ENCODE measurements at places on chromosomes 12 and 14.
A peak's percentile ranks its signal among the peaks of the same experiment; 100 is the strongest.

GRCh38 chr14:49670475-49670874 is 17.5 kb downstream of the POLE2 start:
- DNase-seq, result no peak

DNA sequence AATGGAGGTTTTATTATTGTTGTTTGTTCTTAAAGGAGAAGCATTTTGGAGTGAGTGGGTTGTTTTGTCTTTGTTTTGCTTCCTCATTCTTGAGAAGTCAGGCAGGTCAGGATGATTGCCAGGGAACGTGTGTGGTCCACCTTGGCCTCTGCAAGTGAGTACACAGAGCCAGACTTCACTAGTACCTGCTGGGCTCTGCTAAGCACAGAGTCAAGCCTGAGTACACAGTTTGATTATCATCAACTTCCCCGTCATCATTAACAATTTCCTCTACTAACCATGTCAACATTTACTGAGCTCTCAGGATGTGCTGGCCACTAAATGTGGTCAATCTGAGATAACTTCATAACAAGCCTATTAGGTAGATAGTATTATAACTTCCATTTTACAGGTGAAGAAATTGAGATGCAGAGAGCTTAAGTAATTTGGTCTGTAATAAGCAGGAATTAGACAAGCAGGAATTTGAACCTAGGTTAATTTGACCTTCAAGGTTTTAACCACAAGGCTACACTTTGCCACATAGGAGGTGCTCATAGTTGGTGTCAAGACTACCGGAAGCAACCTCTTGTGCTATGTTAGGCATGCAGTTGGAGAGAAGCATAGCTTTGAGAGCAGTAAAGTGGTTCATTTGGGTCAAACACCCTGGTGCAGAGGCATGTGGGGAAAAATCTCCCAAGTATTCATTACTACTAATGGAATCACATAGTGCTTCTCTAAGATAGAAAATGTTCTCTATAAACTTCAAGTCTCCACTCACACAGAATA is 178.3 kb downstream of the NUAK1 start:
- DNase-seq, result no peak

GRCh38 chr12:108833757-108834472 is 23.5 kb downstream of the SSH1 start:
- no peak for DNase-seq

- no peak for DNase-seq
Observed at GRCh38 chr14:54675236-54676128, 108.6 kb downstream of the SAMD4A start.

DNA sequence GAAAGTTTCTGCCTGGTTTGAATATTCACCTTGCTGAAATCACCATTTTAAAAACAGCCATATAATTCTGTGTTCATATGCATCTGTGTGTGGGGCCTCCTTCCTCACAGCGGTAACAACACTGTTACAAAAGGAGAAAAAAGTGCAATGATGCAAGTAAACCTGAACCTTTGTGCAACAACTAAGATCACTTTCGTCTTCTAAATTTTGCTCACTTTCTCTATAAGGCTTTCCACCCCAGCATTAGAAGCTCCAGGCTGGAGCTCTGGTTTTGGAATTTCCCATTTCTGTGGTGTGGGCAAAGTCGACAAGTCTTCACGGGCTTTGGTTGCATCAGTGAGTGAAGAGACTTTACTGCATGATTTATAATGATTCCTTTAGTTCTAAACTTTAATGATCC is 18.4 kb downstream of the FGD6 start:
- DNase-seq, result no peak

- no peak for DNase-seq
Observed at GRCh38 chr12:54379398-54380201, 4.9 kb downstream of the ZNF385A start.

DNA sequence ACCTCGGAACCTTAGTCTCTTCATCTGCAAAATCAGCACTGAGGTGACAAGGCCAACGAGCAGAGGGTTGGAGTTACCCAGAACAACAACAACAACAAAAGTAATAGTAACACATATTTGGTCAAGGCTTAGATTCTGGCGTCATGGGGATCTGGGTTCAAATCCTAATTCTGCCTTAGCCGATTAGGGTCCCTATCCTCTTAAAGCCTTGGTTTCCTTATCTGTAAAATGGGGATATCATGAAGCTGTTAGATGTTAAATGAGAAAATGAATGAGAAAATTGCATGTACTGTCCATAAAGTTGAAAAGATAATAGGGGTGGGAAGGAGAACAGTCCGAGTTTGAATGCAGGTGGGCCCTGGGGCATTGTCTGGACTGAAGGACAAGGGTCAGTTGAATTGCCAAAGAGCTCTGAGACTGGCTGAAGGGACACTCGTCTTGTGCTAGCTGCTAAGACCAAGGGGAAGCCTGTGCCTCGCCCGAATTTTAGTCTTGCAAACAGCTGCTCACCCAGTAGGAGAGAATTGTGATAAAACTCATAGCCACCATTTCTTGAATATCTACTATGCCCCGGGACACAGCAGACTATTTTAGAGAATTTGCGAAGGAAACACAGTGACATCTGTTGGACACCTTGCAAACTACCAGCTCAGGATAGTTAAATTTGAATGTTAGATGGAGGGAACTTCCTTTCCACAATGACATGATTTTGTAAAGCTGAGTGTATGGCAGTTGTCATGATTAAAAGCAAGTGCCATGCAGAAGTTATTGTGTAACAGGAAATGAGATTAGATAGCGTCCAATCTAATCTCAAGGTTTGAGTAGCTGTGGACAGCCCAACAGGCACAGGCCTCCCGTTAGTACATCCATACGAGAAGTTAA is 6.8 kb upstream of the HNF1A start:
- DNase-seq, result peak; percentile 13

DNA sequence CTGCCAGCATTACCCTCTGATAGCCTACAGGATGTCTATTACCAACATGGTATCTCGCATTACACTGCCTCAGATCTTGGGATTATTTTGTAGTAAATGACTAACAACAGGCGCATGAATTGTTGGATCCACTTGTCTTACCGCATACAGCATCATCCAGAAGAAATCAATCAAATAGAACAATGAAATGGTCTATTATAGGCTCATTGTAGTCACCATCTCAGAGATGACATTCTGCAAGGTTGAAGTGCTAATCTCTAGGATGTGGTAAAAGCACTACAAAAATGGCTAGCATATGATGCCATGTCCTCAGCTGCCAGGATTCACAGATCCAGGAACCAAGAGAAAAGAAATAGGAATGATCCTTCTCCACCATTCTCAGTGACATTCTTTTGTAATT is 52.0 kb downstream of the WASHC3 start:
- no peak for DNase-seq

DNA sequence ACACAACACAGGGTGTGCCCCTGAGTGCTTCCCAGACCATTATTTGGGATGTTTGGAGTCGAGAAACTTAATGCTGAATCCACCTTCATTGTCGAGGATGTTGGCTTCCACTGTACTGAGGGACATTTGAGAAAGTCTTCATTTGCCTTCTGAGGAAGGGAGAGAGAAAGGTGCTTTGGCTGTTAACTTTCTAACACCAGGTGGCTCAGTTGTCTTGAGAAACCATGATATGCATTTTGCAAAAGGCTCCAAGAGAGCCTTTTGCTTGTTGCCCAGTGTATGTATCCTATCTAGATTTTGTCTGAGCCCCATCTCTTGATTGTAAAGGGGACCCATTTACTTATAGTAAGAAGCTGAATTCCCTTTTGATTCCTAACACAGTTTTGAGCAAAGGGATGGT is 28.6 kb upstream of the NRXN3 start:
- no peak for DNase-seq

DNA sequence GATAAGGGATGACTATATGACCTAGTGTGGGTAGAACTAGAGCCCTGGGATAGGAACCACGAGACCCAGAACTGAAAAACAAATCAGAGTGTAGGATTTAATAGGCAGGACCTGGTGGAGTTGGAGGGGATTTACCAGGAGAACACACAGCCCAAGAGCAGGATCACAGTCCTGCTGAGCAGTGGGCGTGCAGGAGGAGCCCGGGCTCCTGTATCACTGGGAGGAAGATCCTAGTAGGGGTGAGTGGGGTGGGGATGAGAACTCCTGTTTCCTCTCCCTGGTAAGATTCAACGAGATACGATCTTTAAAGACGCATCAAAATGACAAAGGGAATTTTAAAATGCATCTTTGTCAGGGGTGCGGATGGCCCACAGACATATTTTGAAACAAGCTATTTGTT is 220.1 kb downstream of the GALC start:
- DNase-seq, result no peak

DNA sequence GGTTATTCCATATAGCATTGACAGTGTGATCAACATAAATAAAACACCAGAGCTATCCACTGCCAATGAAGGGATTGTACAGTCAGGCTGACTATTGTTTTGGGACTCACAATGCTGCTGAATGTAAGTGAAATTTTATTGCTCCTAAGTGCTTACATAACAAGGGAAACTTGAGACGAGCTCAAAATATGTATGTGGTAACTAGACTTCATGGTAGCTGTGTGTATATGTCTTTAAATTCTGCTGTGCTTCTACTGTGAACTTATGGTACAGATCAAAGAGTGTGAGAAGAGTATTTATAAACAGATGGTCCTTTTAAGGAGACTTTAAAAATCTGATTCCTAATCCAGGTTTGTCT is 6.9 kb downstream of the FLRT2 start:
- DNase-seq, result no peak

DNA sequence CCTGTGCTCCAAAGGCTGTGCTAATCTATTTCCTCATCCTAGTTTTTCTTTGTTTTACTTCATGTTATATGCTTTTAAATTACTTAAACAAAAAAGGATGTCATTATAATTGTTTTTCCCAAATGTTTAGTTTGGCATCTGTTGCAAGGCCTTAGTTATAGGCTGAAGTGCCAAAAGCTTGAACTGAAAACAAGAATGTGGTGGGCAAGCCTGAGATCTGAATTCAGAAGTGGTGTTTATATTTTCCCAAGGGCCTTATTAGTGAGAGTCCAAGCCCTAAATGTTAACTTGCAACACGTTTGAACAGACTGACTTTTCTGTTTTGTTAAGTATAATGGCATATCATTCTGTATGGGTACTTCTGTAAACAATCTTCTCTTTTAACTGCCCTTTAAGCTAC is 326.8 kb downstream of the CCDC91 start:
- no peak for DNase-seq
